ENCODE measurements at places on chromosomes 1 and 21.

- peak; percentile 34 for DNase-seq
Observed at GRCh38 chr1:47424336-47424982, 8.4 kb downstream of the FOXE3 start.

DNA sequence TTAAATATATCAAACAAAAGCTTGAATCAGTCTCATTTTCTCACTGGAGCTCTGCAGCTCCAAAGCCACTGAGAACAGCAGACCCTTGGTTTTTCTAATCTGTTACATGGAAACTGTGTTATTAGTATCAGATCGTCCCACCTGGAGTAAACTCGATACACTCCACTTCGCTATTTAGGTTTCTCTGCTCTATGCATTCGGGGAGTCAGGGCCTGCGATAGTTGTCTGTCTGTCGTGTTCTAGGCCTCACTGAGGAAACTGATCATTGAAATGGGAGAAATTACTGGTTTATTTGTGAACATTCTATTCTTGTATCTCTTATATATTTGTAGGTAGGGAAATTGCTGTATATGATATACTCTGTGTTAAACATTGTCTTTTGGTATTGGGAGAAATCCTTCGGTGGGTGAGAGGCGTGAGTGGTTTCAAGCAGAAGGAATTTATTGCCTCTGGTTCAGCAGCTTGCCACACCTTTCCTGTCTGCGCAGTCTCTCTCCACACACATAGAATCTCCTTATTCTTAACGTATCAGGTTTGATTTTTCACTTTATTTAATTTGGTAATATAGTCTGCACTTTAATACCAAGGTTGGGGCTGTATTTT lies 8.5 kb downstream of the PRDM2 start:
- no peak for DNase-seq

DNA sequence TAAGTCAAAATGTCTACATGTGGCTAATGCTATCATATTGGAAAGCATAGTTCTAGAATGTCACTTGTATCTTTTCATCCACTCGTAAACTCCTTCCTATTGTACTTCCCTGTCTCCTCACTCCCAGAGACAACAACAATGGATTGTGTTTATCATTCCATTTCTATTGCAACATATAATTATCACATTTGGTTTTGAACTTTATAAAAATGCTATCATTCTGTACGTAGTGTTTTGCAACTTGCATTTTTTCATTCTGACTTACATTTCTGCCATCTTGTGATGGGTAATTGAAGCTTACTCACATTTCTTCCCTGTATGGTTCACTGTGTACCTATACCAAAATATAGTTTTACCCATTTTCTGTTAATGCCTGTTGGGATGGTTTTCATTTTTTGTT lies 14.5 kb upstream of the CSF3R start:
- no peak for DNase-seq

GRCh38 chr1:48493970-48494769 lies 22.2 kb upstream of the SPATA6 start:
- no peak for DNase-seq

GRCh38 chr1:6287431-6287886 lies 26.6 kb upstream of the GPR153 start:
- DNase-seq: no peak

GRCh38 chr21:26715878-26716506 lies 129.2 kb downstream of the ADAMTS1 start:
- peak; percentile 18 for DNase-seq

GRCh38 chr1:82844911-82845827 lies 1044.4 kb downstream of the ADGRL2 start:
- DNase-seq: no peak

GRCh38 chr1:147204080-147204479 lies 21.1 kb downstream of the FMO5 start:
- no peak for DNase-seq

DNA sequence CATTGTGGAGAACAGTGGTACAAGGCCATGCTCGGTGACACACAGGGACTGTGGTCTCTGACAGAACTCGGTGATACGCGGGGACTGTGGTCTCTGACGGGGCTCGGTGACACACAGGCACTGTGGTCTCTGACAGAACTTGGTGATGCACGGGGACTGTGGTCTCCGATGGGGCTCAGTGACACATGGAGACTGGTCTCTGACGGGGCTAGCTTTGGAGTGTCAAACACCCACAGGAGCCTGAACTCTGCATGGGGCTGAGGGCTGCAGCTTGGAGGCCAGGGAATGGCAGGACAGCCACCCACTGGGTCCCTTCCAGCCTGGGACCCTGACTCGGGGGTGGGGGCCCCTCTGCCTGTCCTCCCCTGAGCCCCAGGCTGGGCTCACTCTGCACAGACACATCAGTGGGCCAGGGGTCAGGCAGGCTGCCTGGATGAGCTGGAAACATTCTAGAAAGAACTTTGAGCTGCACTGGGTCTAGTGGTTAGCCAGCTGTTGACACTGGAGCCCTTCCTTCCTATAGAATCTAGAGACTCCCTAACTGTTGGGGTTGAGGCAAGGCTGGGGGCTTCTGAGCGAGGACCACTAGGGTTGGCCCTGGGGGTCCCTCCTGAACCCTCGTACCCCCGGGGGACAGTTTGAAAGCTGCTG lies 49.8 kb downstream of the DISP3 start:
- no peak for DNase-seq

DNA sequence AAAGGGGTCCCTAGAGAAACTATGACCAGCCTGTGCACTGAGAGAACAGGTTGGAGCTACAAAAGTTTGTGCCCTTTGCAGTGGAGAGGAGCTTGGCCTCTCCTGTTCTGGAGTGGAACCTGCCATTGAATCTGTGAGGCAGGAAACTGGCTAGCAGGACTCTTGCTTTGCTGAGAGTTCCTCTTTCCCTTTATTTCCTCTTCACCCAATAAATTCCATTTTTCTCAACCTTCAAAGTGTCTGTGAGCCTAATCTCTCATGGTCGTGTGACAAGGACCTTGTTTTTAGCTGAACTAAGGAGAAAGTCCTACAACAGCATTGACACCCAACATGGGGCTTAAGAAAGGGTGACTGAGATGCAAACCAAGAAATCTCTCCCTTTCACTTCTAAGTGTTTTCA lies 42.7 kb upstream of the FASLG start:
- no peak for DNase-seq

- DNase-seq: no peak
Observed at GRCh38 chr1:206784471-206784903, 12.2 kb upstream of the IL10 start.

DNA sequence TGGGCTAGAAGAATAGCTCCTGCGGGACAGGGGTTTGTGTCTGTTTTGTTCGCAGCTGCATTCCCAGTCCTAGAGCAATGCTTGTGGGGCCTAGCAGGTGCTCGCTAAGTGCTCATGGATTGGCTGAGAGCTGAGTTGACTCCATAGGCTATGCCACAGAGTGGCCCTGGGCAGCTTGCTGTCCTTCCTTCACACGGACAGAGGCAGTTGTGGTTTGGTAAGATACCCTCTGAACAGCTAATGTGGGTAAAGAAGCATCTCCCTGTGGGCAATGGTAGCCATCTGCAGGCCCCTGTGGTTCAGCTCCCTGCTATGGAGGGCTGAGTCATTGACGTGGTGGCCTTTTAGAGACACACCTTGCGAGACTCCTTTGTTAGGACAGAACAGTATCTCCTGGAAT lies 23.5 kb upstream of the LBR start:
- no peak for DNase-seq

DNA sequence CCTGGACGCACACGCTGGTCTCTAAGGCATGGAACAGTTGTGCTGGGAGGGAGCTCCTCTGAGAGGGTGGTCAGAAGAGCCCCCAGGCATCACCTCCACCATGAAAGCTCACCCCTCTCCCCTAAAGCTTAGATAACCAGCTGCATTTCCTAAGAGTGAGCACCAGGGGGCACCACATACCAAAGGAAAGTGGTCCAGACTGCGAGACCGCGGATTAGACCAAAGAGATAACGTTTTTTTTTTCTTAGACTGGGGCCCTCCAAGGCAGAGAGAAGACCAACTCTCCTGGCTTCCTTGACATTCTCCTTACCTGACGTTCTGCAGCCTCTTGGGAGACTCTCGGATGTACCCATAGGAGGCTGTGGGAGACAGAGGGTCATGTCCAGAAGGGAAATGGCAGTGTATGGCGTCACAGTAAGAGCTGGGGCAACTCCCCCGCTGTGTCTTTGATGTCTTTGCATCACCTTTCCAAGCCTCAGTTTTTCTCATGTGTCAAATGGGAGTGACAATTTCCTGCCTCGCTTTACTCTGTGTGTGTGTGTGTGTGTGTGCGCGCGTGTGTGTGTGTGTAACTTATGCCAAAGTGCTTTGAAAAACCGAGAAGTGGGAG lies 12.3 kb upstream of the IFNLR1 start:
- DNase-seq: peak; percentile 68

GRCh38 chr1:240562111-240562590 lies 49.8 kb downstream of the GREM2 start:
- no peak for DNase-seq

- DNase-seq: peak; percentile 81
Observed at GRCh38 chr1:154479764-154480421, 22.1 kb upstream of the TDRD10 start.

DNA sequence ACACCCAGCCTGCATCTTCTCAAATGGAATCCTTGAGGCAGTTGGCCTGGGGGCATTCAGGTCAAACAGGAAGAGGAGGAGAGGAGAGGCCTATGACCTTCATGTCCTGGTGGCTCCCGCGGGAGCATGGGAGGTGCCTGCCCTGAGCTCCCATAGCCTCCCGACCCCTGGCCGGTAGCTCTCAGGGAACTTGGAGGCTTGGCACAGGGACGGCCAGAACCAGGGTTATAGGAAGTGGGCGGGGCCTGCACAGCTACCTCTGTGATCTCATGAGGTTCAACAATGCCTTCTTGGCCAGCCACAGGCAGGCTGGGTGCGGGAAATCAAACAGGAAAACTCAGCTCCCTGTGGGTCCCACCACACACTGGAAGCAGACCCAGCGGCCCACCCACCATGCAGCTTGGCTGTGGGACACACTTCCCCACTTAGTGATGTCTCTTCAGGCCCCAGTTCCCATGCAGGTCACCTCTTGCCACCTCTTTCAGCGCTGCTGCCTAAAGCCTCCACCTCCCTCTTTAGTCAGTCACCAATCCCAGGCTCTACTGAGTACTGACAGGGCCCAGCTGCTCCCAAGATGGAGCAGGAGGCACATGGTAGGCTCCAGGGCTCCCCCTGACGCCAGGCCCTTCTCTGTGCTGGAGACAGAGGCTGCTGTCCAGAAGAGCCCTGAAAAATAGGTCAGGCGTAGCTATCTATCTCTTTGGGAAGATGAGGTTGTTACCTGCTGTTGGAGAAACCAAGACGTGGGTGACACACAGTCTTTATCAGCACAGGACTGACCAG lies at the start of gene SLFNL1:
SLFNL1 (minus strand) TSS at position 200 of the 783 bp plus-strand sequence. CDS start 1,065 bp downstream, outside the sequence.
- no peak for DNase-seq

DNA sequence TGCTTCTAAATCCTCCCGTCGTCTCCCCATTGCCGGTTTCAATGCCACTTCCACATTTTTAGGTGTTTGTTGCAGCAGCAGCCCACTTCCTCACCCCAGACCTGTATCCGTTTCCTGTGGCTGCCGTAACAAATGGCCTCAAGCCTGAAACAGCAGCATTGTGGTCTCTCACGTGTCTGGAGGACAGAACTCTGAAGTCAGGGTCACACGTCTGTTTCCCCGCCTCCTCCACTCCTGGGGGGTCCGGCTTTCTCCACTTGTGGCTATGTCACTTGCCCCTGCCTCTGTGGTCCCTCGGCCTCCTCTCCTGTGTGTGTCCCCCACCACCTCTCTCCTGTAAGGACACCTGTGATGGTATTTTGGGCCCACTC lies 21.8 kb downstream of the TRPM2 start:
- DNase-seq: no peak

Data from hematopoietic multipotent progenitor cell treated with erythropoietin and hydrocortisone succinate and interleukin-3 and kit ligand, for 15 days (in vitro differentiated cells).